Activated CD4-positive, alpha-beta T cell treated with anti-CD3 and anti-CD28 coated beads, Interleukin-2, amount 50 U/mL, for 16 hours (primary cell): ENCODE measurements at places on chromosomes 7 and 10.

GRCh38 chr10:102069071-102069470, 3.9 kb downstream of the HPS6 start:
- no peak for DNase-seq

DNA sequence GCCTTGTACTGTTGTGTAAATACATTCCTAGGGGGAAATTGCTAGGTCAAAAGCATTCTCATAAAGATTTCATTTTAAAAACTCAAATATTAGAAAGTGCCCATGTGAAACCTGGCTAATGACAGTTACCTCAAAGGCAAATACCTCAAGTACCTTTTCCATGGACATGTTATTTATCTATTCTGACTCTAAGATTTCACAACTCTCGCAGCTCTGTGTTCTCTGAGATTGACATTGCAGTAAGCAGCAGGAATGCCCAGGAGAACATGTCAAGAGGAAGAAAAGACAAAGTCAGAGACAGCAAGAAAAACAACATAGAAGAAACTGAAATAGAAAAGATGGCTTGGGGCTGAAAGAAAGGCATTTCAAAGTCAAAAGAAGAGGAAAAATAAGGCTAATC, 187.4 kb downstream of the CYP26A1 start:
- DNase-seq, result no peak

DNA sequence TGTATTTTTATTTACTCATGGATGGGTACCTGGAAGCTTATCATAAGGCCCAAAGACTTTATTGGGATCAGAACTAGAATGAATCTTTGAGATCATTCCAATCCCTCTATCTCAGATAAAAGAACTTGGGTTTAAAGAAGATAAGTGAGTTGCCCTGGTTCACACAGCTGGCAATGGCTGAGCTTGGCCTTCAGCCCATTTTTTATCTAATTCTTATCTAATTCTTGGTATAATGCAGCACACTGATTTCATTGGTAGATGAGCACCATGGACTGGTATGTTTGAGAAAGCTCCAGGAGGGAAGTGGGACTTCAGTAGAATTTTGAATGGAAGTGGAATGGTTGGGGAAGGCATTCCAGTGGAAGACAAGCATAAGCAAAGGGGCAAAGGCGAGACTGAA, 558.9 kb downstream of the REEP3 start:
- DNase-seq, result no peak

DNA sequence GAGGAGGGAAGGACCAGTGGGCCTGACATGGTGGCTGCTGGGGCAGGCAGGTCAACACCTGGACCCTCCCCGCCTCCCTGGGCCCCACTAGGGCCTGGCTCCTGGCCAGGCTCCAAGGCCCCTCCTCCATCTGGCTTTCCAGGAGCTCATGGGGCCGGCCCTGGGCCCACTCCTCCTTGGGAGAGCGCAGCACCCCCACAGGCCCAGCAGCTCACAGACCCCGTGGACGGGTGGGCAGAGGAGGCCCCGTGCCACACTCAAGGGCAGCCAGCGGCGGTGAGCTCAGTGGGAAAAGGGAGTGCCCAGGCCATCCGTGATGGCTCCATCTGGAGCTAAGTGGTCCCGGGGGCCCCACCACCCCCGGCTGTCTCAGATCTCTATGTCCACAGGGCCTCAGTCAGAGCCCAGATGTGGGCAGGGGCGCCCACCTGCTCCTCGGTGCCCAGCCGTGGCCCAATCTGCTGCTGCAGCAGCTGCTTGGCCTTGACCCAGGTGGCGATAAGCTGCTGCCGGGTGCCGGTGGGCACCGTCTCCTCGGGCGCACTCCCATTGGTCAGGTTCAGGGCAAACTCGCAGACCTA, 32.8 kb downstream of the CFAP46 start:
- no peak for DNase-seq

DNA sequence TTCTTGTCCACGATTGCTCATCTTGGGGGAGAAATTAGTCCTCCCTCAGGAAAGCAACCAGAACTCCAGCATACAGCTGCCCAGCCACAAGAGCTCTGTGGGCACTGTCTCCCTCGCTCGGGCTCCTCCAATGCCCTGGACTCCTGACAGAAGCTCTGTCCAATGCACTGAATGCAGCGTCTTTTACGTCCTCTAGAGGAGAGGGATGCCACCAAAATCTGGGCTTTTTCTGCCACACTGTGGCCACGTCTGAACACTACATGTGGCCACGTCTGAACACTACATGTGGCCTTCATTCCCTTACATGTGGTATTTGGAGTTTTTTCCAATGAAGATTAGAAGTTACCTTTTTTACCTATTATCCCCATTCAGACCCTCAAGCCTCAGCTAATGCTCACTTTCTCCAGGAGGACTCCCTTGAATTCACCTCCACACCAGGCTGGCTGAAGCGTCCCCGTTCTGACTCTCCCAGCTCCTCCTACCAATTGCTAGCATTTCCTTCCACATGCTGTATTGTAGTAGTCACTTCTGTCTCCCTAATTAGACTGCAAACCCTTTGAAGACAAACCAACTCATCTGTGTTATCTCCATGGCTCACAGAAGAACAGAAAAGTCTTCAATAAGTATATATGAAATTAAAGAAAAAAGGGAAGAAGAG, 134.3 kb upstream of the PDE1C start:
- DNase-seq, result peak; percentile 13

DNA sequence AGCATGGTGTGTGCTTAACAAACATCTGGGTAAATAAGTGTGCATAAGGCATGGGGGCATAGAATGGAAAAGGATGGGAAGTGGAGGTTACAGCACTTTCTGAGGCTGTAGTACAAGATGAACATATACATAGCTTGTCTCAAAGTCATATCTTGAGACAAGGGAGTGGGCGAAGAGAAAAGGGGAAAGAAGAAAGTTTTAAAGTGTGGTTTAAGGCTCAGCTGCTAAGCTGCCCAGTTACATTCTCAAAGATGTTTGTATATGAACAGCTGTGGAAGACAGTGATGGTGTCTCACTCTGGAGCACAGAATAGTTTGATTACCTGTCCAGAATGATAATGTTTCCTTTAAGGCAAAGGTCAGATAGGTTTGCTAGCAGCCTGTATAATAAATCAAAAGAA, 61.9 kb upstream of the LANCL2 start:
- no peak for DNase-seq

DNA sequence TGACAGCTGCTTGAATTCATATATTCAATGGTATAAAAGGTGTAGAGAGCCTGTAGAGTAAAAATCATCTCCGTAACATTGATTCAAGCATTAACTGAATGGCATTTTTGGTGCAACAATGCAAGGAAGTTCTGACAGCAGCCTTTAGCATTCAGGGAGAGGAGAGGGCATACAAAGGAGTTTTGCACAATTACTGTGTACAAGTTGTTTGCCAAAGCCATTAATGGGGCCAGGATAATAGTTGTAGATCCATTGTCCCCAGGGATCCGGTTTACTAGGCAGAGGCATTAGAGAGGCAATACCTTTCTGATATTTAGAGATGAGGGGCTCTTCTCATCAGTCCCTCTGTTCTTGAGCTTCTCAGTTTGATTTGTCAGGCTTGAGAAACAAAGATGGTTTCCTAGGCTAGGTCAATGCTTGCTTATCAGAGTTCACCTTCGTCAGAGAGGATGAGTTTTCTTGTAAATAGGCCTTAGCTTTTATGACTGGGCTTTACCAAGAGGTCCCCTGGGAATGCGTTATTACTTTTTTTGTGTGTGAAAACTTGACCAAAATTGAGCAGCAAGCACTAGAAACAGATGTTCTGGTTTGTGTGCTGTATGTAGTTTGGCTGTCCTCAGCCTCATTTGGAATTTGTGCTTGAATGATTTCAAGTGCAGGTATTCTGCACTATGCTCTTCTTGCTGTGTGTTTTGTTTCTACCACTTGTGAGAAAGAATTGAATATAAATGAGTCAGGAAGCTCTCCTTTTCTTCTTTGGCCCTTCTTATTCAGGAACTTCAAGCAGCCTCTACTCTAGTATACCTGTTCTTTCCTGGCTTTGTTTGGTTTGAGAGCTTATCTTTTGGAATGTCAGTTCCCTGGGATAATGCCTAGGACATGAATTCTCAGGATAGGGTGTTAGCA, 32.0 kb downstream of the SND1 start:
- DNase-seq, result no peak

DNA sequence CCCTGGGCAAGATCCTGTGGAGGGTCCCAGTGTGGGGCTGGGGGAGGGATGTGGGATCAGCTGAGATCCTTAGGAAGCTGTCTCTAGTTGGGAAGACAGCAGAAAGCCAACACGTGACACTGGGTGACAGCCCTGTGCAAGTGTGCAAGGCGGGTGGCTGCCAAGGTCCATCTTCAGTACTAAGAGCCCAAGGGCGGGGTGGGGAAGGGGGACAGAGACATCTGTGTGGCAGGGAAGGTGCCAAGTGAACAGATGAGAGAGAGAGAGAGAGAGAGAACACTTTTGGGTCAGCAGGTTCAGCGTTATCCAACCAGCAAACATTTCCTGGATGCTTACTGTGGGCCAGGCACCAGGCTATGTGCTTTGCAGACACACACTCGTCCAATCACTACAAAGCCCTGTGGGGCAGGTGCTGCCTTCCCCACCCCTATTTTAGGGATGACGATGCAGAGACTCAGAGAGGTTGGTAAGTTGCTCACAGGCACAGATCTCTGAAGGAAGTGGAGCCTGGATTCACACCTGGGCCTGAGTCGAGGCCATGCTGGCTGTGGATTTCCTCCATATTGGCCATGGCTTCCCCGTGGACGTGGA, 135.7 kb downstream of the GRK5 start:
- DNase-seq, result no peak

DNA sequence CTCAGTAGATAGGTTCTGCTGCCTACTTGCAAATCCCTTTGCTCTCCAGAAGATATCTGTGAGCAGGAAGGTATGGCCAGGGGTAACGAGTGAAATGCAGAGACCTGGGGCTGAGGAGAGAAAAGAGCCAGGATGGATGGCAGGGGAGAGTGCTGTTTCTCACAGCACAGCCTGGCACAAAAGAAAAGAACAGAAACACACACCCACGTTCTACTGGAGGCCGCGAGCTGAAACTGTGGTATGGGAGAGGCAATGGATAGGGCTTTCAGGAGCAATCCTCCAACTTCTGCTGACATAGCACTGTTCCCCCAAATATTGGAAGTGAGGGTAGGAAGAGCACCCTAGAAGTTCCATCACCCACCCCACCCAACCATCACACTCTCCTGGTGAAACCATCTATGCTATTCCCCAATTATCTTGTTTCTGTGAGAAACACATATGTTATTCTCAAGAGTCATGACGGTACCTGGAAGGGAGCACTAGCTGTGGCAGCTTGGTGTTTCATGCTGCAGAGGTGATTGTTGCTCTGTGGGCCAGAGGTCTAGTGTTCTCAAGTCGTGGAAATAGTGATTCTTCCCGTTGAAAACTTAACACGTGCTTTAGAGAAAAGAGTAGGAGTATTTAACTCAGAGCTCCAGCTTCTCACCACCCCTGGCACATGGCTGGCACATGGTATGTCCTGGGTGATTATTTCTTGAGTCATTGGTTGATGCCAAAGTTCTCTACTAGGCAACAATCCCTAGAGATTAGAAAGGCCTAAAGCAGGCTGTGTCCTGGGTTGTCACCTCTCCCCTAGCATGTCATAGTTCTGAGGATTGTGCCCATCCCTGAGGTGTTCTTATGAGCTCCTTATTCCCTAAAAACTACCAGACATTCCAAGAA, 198.3 kb downstream of the PLXNA4 start:
- DNase-seq, result no peak

DNA sequence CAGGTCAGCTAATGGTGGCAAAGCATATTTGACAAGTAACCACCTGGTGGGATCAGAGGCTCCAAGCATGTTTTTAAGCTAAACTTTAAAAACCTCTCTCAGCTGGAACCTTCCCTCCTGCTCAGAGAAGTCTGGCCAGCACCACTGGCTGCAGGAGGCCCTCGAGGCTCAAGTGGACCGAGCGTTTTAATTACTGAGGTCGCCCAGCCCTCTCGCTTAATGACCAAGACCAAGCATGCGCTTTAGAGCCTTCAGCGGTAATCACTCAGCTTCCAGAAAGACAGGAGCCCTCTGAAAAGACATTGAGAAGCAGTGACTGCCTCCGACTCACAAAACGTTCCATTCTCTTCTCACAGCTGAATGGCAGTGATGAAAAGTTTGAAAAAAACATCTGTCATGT, 383.4 kb upstream of the ADARB2 start:
- DNase-seq, result no peak

- no peak for DNase-seq
Measured at GRCh38 chr7:157041004-157041403, 30.5 kb upstream of the MNX1 start.

DNA sequence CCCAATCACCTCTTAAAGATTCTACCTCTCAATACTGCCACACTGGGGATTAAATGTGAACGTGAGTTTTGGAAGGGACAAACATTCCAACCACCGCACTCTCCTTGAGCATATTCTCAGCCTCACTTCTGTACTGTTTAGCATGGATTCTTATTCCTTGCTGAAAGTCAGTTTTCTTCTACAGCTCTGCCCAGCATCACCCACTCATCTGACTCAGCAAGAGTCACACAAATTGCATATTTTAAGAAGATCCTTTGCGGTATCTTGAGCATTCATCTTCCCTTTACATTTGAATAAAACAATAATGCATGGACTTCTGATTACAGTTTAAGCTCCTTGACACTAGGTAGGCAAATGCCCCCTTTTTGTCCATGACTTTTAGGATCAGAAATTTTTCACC, 251.6 kb upstream of the MKLN1 start:
- no peak for DNase-seq

GRCh38 chr10:32372000-32372875, 25.3 kb upstream of the EPC1 start:
- no peak for DNase-seq

- peak; percentile 71 for DNase-seq
Measured at GRCh38 chr7:98878365-98879197, at the start of gene TRRAP. Gene TRRAP, plus strand, starts transcription at chr7:98878532. Its CDS starts 2,619 bp downstream, at chr7:98881151.

DNA sequence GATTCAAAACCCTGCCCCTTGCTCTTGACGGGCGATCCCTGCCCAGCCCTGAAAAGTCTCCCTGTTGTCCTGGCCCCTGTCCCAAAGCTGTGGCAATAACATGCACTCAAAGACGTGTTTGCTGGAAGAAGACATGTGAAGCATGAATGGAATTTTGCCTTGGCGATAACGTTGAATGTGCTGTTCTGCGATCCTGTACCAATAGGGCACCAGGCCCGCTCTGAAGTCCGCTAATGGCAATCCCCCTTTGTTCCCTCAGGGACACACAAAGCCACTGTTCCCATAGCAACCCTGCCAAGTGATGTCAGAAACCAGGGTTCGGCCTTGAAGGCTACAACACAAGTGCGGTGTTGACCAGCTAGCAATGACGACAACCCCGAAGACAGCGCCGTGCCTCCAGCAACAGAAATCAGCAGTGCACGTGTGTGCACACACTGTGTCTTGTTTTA, 284.6 kb downstream of the KLF6 start:
- no peak for DNase-seq

DNA sequence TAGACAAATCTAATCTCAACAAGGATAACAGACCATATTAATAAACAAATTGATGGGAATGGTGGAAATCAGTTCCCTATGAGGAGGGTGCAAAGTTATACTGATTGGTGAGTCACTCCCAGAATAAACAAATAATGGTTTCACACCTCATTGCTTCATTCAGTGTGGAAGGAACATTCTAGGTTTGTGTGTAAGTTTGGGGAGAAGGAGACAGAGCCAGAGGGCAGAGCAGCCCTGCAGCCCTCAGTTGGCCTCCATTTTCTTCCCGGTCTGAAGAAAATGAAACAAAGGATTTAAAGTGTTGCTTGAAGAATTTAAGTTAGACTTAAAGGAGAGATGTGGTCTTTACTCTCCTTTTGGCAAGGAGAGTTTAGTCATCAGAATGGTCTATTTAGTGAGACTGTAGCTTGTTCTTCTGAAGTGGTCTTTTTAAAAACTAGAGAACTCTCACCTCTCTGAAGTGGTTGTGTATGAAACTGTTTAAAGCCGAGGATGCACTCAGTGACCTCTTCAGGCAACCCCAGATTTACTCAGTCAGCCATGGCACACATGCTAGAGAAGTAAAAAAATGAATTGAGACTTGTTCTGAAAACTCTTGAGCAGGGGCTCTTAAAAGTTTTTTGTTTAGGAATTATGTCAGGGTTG, 27.2 kb downstream of the IKZF1 start:
- DNase-seq, result peak; percentile 80
